ENCODE measurements at places on chromosomes 12 and 14. TPM values are rescaled to one million over a fixed set of nuclear protein-coding genes. Genes with fewer than 3 reads are reported as not detected.

DNA sequence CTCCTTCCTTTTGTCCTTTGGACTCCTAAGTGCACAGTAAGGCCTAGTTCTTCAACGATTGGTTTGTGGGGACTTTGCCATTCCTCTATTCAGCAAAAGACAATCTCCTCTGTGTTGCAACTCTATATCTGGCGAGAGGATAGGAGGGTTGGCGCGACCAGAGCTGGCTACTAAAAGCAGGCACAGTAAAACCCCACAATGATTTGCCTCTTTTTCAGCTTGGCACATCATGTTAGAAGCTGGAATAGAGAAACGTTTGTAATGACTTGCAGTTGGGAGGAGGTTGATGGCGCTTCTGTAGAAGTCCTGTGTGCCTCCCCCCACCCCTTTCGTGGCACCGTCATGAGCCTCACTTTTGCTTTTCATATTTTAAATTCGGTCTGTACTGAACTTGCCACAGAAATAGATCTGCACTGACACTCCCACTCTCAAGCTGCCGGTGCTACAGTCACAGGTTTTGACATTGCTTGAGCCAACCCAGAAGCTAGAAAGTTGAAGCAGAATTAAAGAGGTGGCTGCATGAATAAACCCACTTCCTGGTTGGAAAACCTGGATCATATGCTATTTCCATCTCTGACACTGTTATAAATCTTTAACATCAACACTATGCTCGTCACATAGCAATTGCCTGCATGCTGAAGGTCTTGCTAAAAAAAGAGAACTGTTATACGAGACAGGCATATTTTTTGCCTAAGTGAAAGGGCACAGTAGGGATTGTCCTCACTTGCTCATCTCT, 315.3 kb upstream of the PRICKLE1 start:
- no peak for DNase-seq

DNA sequence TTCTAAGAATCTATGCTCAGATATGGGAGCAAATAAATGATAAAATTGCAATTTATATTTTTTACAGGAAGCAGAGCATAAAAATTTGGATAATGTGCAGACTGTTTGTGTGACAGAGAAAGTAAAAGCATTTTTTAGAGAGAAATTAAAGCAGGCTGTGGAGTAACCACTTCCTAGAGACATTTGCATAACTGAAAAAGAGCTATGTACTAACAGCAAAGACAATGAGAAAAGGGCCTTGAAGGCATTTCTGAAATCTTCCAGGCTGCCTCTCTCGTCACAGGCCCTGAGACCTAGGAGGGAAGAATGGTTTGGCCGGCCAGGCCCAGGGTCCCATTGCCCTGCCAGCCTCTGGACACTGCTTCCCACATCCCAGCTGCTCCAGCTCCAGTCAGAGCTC, 247.2 kb downstream of the ALX1 start:
- DNase-seq, result no peak

DNA sequence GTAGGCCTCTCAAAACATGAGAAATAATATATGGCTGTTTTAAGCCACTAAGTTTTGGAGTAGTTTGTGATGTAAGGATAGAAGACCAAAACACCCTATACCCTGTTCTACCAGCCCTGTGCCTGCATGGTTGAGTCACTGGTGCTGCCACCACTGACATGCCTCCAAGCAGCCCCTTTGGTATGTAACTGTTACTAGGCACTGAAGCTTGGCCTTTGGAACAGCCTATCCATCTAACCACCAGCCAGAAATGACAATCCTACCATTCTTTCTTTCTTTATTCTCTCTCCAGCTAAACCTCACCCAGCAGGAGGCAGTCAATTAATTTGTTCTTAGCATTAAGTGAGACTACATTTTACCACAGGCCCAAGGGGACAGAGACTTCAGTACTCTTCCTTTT, 240.3 kb downstream of the MSRB3 start:
- DNase-seq, result no peak

DNA sequence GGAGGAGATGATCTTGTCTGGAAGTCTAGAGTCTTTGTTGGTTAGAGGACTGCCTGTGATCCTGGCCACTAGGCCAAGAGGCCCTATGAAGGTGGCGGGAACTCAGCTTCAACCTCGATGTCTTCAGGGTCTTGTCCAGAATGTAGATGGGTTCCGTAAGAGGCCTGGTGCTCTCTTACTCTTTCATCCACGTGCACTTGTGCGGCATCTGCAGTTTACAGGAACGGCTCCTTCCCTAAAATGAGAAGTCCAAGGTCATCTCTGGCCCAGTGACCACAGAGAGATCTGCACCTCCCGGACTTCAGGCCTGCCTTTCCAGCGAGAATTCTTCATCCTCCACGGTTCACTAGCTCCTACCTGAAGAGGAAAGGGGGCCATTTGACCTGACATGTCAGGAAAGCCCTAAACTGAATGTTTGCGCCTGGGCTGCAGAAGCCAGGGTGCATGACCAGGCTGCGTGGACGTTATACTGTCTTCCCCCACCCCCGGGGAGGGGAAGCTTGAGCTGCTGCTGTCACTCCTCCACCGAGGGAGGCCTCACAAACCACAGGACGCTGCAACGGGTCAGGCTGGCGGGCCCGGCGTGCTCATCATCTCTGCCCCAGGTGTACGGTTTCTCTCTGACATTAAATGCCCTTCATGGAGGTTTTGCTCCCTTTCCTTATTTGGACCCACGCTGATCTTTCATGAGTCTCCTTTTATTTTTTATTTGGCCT, 17.7 kb downstream of the WNT5B start:
- DNase-seq, result no peak

DNA sequence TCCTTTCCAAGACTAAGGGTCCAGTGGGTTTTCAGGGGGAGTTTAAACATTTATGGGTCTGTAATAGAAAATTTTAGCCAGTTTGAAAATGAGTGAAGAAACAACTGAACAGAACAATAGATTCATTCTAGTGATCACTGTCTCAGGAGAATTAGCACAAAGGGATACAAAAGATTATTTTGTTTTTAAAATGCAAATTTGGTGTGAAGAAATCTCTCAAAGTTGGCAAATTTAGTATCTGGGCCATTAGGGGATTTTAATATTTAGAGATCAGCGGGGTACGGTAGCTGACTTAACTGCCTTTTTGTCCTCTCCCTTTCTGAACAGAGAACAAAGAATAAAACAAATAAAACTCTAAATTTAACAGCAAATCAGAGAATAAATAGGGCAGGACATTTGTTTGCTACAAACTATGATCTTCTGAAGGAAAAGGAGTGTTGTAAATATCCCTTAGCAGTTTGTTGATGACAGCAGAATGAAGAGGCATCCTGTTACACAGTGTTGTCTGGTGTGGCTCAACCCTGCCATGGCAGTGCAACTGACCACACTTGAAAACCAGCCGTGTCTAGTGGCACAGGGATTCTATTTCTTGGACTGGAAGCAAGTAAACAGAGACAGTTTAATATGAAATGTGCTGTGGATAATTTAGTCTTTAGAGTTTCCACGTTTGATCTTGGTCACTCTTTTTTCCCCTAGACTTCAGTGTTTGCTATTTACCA, 46.3 kb upstream of the LRTM2 start:
- no peak for DNase-seq

GRCh38 chr12:9391815-9392214, 183.6 kb upstream of the PZP start:
- no peak for DNase-seq

The HSPB8 gene
- total RNA-seq, result 66.4 TPM

The AICDA gene
- total RNA-seq, result not detected

The AMN1 gene
- total RNA-seq, result 8.2 TPM

Data from mesenteric fat pad (tissue), 1 donor.